ENCODE measurements at places on chromosomes 11 and 22.

DNA sequence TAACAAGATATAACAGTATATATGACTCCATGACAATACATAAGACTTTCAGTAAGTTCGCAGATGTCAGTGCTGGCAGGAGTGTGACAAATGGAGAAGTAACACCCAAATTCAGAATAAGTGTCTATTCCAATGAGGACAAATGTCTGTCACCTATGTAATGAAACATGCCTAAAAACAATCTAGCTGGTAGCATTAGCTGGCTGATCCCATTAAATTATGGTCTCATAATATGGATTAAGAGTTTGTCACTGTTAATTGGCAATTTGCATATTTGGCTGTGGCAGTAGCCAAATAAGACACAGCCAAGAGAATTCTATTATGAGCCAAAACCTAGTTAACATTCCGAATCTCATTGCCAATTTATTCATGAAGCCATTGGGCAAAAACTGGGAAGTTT is 30.2 kb upstream of the CAVIN3 start:
- DNase-seq, result no peak

GRCh38 chr22:47574556-47574955 is 812.1 kb downstream of the TBC1D22A start:
- DNase-seq, result no peak

DNA sequence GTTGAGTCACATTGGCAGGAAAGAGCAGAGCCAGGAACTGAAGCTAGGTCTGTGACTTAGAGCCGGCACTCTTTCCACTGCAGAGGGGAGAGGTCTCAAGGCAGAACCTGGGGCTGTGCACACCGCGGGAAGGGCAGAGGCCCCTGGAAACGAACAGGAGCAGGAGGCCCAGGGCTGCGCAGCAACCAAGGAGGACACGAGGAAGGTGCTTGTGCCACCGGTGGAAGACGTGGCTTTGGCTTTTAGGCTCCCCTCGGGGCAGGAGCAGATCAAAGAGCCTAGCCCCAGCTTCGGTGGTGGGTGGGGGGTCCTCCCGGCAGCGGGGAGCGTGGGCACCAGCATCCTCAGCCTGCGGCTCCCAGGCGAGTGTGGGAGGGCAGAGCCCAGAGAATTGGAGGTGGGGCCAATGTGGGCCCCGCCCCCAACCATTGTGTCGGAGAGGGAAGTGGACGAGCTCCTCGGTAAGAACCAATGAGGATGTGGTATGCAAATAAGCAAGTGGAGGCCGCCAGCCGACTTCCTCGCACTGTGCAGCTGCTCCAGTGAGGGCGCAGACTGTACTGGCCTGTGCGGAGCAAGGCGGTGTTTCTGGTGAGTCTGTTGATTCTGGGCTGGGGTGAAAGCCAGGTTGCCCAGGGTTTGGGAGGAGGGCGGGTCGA is at the start of gene CCDC116:
Gene CCDC116, plus strand, starts transcription at position 524 of the 659 bp plus-strand sequence. CDS start 422 bp downstream, outside the sequence.
- no peak for DNase-seq

DNA sequence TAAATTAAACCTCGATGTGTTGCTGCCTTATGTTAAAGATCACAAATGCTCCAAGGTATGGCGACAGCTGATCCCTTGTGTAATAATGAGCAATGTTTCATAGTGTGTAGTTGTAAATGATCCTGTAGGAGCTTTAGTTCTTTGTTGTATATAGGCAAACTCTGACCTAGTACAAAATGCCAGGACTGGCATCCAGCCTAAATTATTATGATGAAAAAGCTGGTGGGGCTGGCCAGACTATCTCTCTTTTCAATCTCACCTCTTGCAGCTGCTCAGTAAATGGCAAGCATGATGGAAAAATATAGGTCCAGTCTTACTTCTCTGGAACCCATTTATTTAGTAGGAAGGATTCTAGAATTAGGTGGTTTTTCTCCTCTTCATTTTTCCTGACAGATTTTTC is 345.1 kb upstream of the C11orf87 start:
- DNase-seq, result no peak

GRCh38 chr11:64207256-64208085 is 950 bp downstream of the FERMT3 start:
- DNase-seq, result peak; percentile 83

DNA sequence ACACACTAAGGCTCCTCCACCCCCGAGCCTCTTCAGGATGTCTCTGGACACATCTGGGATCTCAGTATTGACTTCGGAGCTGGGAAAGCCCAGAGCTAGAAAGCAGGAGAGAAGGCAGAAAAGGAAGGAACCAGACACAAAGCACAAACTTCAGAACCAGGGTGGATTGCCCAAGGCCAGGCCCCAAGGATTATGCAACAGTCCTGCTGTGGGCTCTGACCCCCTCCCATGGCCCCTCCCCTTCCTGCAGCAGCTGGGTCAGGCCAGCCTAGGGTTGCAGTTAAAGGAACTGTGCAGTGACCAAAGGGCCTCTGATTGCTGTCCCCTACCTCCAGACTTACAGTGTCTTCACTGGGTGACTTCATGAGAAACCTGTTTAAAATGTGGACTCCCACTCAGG is 5.3 kb downstream of the KCNE3 start:
- no peak for DNase-seq

DNA sequence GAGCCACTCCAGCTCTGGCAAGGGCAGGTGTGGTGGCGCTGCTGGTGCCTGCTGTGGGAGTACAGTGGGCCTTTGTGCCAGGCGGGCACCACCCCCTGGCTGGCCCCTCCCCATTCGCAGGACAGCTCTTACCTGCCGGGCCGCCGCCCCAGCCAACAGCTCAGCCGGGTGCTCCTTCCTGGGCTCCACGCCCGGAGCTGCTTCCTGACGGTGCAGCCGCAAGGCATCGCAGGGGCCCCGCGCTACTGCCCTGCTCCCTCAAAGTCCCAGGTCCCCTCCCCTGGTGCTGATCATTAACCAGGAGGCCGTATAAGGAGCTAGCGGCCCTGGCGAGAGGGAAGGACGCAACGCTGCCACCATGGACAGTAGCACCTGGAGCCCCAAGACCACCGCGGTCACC is at the start of gene SLC5A1:
Gene SLC5A1, plus strand, starts transcription at position 338 of the 400 bp plus-strand sequence. Its CDS starts 21 bp downstream, at position 359.
- DNase-seq, result no peak

- no peak for DNase-seq
These were observed 5.0 kb downstream of the SLC1A2 start for GRCh38 chr11:35414311-35414710.

- no peak for DNase-seq
These were observed 87.2 kb upstream of the VPREB1 start for GRCh38 chr22:22157348-22157725.

DNA sequence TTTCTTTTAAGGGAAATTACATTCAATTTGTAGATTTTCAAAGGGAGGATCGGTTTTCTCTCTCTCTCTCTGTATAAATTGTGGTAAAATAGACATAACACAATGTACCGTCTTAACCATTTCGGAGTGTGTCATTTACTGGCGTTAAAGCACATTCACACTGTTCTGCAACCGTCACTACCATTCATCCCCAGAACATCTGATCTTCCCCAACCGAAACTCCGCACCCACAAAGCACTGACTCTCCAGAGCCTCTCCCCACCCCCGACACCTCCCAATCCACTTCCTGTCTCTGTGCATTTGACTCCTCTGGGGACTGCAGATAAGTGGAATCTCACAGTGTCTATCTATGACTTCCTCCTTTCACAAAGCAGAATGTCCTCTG is 15.9 kb upstream of the GRAMD4 start:
- DNase-seq, result no peak

DNA sequence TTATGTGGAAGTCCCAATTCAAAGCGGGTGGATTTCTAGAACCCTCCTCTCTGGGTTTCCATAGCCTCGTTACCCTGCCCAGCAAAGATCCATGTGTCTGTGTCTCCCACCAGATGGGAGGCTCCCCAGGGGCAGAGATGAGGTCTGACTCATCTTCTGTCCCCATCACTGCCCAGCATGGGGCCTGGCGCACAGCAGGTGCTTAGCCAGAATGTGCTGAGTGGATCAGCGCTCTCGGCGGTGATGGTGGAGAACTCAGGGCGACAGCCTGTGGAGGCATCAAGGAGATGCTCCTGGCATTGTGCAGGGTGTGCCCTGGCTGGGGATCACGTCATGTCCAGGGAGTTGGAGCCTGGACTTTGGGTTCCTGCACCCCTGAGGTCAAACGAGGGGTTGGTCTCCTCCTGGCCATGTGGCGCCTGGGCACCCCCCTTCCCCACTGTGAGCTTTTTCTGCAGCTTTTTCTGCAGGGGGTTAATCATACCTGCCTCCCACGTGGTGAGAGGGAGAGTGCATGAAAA is 46.1 kb upstream of the RFPL3 start:
- DNase-seq, result no peak

DNA sequence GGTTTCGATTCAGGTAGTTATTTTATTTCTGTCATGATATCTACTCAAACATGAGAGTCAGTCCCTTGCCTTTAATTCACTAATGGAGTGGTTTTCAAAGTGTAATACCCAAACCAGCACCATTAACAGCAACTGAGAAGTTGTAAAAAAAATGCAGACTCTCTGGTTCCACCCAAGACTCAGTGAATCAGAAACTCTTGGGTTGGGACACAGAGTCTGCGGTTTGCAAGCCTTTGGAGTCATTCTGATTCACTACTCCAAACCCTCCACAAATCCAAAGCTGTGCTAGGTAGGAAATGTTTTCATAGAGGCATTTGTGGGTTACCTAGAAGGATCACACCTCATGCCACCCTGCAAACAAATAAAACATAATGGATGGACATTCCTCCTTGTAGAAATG is 340.1 kb downstream of the NTM start:
- peak; percentile 54 for DNase-seq

- no peak for DNase-seq
These were observed 34.4 kb downstream of the MPPED1 start for GRCh38 chr22:43446037-43446803.

DNA sequence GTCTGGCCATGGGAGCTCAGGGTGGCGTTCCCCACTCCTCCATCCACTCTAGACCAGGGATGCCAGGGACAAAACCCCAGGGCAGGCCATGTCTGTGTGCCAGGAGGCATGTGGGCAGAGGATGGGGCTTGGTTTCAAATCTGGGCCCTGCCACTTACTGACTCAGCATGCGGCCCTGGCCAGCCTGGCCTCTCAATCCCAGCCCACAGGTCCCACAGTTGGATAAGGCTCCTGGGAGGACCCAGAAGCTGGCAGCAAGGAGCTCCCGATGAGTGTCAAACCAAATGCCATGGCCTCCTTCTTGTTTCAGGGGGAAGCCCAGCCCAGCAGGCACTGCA is 1290.4 kb downstream of the BRD1 start:
- peak; percentile 24 for DNase-seq

DNA sequence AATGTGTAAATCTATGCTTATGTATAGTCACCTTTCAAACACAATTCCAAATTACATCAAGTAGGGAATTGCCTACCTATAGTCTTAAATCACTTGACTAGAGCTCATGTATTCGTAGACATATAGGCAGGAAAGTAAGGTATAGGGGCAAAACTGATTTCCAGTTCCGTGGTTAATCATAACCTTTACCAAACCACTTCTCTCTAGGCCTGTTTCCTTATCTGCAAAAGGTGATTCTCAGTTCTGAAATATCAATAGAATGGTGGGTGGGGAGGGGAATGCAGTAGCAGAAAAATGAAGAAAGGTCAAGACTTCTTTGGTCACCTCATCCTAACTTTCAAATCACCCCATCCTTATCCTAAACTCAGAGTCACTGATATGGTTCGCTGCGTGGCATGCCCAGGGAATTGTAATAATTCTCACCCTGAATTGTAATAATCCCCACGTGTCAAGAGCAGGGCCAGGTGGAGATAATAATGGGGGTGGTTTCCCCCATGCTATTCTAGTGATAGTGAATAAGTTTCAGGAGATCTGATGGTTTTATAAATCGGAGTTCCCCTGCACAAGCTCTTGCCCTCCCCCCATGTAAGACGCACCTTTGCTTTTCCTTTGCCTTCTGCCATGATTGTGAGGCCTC is 1.9 kb upstream of the ANO5 start:
- no peak for DNase-seq

- no peak for DNase-seq
These were observed 194.5 kb downstream of the ADAMTS15 start for GRCh38 chr11:130642994-130643393.

DNA sequence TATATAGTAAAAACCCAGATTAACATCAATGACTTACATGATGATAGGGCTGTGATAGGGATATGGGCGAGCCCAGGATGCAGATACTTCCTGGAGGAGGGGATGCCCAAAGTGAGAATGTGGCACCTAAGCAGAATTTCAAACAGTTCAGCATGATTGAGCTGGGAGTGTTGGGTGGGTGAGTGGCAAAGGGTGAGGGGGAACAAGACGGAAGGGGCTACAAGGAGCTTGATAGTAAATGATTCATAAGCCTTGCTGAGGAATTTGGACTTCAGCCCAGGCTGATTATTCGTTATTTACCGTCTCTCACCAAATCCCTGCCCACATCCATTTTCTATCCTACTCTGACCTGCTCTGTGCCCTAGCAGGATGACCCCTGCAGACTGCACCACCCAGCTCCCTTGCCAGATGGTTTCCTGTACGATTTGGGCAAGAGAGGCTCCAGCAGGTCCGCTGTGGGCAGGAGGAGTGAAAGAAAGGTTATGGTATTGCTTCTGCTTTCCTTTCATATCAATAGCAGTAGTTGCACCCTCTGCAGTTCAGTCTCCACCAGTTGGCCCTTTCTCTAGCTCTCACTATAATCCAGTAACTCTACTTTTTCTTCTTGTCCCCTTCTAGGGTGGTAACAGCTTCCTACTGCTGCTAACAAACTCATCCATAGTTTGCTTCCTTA is 30.3 kb upstream of the SIK2 start:
- DNase-seq, result no peak

GRCh38 chr11:44244639-44245310 is 65.2 kb downstream of the ALX4 start:
- DNase-seq, result no peak
